Neural crest cell (in vitro differentiated cells): ENCODE measurements at places on chromosomes 2 and 18. TPM values are rescaled to one million over a fixed set of nuclear protein-coding genes. Genes with fewer than 3 reads are reported as not detected.
A peak's percentile ranks its signal among the peaks of the same experiment; 100 is the strongest.

- DNase-seq: no peak
Observed at GRCh38 chr2:98085649-98086048, 1.3 kb upstream of the VWA3B start.

GRCh38 chr2:3116371-3116770, 261.2 kb downstream of the EIPR1 start:
- DNase-seq: no peak

- no peak for DNase-seq
Observed at GRCh38 chr2:202436626-202437025, 60.5 kb downstream of the BMPR2 start.

DNA sequence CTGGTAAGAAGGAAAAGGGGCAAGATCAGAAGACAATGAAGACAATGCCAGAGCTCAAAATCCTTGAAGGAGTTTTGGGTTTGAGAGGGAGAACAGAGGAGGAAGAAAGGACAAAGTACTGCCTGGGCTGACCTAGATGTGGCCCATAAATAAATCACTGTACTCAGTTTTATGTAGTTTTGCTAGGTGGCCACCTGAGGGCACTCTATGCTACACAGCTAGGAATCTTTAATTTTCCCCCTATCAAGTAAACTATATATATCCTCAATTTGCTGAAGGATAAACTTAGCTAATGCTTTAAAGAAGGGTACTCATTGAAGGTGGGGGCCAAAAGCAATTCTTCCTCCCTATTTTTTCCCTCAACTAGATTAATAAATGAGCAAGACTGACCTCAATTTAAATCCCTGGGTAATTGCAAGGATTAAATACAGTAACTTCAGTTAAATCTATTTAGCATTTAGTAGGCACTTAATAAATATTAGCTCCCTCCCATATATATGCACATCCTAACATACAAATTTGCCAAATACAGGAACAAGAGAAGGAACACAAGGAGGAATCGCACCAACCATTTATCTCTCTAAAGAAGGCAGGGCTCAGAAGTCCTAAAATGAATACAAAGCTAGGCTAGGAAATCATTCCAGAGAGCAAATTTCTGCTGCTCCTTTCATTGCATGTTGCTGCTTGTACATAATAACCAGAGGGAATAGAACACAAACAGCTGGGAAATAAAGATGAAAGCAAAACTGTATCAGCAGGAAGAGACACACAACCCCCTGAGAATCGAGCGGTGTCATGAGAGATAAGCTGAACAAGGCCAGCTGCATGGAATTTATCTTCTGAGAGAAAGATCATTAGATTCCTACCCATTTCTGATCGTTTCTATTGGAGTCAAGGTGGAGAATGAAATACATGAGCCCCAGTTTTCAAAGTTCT, 540.1 kb downstream of the NRXN1 start:
- DNase-seq: peak; percentile 25

DNA sequence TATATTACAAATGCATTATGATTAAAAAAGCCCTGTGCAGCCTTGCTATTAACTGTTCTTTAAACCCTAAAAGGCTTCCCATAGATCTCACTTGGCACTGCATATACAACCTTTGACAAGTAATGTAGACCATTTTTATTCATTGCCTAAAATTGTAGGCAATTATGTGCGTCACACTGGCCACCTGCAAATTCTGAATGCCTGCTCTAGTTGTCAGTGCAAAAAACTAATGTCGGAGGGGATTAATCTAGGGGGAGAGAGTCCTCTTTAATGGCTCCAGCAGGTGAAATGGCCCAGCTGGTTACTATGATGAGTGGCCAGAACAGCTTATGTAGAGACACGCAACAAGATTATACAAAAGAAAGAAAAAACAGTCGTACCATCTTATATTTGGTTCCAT, 123.2 kb downstream of the OLA1 start:
- no peak for DNase-seq

Gene MAPK4
- total RNA-seq: 9.1 and 9.3 TPM in 2 replicates

GRCh38 chr18:80258640-80259039, 11.3 kb upstream of the PARD6G start:
- DNase-seq: no peak

Gene DPP4
- total RNA-seq: 0.82 and 1.6 TPM in 2 replicates

Gene ANKRD30BL
- total RNA-seq: not detected in 2 replicates

DNA sequence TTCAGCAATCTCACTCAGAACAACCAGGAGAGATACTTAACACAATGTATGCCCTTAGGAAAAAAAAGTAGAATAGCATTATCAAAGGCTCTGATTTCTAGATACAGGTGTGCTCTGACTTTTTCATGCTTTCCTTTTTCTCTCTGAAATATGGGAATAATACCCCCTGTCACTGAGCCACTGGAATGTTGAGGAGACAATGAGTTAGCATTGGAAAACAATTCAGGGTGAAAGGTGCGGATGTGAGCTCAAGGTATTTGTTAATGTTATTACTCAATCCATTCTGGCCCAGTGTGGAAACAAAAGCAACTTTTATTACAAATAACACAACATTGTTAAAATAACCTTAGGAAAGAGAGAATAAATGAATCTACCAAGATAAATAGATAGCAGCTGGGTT, 228.0 kb downstream of the IKZF2 start:
- no peak for DNase-seq
